Neuronal stem cell (in vitro differentiated cells): ENCODE measurements at places on chromosomes 11 and 22.

GRCh38 chr11:83087035-83087434 lies 15.3 kb upstream of the RAB30 start:
- no peak for DNase-seq

DNA sequence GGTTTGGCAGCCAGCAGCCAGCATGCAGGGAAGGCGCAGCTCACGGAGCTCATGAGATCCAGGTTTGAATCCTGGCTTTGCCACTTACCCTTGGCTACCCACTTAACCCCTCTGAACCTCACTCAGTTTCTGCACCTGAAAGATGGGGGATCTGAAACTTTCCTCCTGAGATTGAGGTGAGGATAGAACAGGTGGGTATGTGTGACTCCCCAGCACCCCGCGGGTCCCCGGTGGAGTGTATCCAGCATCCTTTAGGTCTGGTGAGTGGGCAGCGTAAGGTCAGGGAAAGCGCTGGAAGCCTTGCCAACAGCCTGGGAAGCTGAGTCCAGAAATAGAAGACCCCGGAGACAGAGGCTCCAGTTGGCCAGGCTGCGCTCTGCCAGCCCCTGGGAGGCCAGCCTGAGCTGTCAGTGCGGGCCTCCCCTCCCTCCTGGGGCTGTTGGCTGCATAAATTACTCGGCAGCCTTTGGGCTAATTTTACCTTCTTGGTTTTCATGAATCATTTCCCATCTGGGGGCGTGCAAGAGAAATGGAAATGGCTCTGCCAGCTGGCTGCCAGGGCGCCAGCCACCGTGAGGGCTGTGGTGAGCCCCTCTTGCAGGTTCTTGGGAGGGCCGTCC lies 17.6 kb downstream of the PRDM11 start:
- no peak for DNase-seq

DNA sequence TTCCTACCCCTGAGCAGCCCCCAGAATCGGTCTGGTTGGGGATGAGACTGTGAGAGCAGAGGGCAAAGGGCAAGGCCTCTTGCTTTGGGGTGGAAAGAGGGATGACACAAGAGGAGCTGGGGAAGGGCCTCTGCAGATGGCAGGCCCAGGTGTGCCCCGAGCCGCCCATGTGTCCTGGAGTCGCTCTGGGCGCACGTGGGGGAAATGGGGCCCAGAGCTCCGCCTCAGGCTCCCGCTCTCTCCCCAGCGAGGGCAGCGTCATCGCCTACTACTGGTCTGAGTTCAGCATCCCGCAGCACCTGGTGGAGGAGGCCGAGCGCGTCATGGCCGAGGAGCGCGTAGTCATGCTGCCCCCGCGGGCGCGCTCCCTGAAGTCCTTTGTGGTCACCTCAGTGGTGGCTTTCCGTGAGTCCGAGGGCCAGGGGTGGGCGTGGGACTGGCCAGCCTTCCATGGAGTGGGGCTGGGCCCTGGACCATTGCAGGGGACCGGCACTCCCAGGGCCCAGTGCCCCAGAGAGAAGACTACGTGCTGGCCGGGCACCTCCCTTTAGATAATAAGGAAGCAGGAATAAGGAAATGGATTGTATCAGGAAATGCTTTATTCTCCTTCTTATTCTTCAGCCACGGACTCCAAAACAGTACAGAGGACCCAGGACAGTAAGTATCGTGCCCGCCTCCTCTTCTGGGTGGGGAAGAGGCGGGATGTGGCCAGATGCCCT lies 30.1 kb downstream of the ST14 start:
- no peak for DNase-seq

GRCh38 chr11:44313761-44314489 lies 4.0 kb upstream of the ALX4 start:
- no peak for DNase-seq

DNA sequence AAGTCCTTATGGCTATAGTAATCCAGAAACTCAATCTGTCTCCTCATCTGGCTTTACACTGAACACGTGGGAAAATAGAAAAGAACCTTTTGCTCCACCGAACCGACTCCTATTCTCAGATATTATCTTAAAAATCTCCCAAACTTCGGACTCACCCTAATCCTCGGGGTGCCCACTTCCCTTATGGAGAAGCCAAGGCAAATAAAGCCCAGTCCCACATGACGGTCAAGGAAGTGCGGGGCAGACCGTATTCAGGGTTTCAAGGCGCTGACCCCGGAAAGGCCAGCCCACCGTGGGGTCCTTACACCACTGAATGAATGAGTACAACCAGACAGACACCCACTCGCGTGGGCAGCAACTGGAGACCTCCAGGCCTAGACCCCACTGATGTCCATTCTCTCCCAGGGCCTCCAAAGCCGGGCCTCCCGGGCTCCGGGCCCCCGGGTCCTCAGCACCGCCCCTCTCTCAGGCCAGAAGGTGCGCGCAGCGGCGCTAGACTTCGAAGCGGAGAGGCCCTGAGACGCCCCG lies 489 bp downstream of the NUP98 start:
- no peak for DNase-seq

DNA sequence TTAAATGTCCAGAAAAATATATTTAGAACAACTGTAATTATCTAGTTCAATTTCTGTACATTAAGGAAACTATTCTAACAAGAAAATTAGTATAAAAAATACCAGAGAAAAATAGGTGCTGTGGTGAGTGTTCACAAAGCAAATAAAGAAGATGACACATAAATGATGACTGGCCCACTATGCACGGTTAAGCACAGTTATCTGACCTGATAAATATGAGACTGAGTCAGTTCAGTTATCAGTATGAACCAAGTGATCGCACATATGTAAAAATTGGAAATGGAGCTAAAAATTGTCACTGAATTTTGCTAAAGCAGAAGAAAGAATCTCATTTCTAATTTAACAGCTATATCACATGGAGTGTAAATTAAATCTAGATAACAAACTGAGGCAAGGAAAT lies 18.8 kb upstream of the MAML2 start:
- DNase-seq = no peak

- DNase-seq = no peak
These were observed 89.1 kb downstream of the CELSR1 start for GRCh38 chr22:46448333-46448732.

- no peak for DNase-seq
These were observed 140.8 kb downstream of the TRPC6 start for GRCh38 chr11:101442936-101443521.

GRCh38 chr11:3840870-3841425 lies at the start of gene RHOG:
Gene RHOG, minus strand, starts transcription at chr11:3840959. Its CDS starts 12,821 bp downstream, at chr11:3828138.
- peak; percentile 58 for DNase-seq

DNA sequence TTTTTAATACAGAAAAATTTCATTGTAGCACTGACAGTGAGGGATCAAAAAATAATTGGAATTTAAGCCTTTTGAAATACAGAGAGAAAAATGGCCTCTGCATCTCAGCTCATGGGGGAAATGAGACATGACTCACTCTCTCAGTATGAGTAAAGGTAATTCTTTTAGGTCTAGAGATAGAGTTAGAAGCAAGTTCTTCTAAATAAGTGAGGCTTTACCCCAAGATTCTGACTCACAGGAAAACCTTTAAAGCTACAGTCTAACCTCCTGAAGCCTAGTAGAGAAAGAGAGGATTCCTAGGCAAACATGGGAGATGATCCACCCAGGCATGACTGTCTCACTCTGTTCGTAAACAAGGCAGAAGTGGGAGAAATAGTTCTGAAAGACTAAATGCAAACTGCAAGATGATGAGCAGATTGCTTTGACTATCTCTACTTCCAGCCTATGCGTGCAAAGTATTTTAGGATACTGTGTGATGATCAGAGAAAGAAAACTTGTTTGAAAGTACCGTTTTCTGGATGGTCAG lies 1003.3 kb upstream of the CCDC90B start:
- DNase-seq = no peak

- no peak for DNase-seq
These were observed 372.0 kb downstream of the ETS1 start for GRCh38 chr11:128215238-128215882.

- no peak for DNase-seq
These were observed 941 bp downstream of the CLCF1 start for GRCh38 chr11:67372321-67372992.

DNA sequence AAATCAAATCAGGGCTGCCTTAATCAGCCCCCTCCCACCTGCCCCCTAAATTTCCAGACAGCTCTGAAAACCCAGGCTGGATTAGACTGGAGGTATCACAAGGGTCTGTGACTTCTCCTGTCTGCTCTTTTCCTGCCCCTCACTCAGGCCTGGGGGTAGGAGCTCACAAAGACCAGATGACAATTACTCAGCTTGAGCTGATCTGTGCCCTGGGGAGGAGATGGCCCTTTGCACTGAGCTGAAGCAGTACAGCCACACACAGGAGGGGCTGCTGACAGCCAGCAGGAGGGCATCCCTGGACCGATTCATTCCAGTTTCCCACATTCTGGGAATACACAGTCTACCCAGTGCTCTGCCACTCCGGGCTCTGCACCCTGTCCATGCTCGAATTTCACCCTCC lies 4.2 kb downstream of the ABCC8 start:
- no peak for DNase-seq

- no peak for DNase-seq
These were observed 12.8 kb downstream of the MRPL17 start for GRCh38 chr11:6670202-6670830.

DNA sequence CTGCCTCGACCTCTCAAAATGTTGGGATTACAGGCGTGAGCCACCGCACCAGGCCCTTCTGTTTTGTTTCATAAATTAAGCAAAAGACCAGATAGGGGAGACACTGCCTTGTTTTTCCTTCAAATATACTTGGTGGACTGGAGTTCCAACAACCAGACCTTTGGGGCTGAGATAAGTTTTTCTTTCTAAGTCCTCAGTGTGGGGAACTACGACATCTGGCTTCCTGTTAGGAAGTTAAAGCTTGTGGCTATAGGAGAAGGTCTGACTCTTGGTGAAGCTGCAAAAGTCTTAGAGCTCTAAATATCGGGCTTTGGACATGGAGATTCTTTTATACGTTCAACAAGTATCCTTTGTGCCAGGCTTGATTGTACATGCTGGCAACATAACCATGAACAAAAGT lies 64.1 kb upstream of the EED start:
- no peak for DNase-seq

DNA sequence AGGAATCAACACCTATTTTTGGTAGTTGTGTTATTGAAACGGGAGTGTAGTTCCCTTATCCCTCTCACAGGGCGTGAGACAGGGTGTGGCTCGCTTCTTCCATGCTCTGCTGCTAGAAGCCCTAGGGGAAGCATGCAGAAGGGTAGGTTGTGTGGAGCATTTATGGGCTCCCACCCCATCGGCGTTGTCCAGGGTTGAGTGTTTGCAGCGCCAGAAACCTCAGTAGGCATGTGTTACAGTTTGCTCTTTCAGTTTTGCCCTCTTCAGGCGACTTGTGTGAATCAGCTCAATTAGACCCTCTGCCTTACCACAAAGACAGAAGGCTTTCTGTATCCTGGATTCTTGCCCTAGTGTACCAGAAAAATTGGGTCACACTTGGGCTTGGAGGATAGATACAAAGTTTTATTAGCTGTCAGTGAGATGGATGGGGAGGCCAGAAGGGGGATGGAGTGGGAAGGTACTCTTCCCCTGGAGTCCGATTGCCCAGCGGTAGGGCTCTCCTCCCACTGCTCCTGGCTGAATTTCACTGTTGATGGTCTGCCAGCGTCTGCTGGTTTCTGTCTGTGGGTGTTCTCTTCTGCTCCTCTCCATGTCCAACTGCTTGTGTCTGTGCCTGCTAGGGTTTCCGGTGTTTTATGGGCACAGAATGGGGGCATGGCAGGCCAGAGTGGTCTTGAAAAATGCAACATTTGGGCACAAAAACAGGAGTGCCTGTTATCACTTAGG lies 358.3 kb upstream of the CTSC start:
- no peak for DNase-seq
